Amygdala (tissue), 56 donors: ENCODE measurements at places on chromosomes 2 and 18.

DNA sequence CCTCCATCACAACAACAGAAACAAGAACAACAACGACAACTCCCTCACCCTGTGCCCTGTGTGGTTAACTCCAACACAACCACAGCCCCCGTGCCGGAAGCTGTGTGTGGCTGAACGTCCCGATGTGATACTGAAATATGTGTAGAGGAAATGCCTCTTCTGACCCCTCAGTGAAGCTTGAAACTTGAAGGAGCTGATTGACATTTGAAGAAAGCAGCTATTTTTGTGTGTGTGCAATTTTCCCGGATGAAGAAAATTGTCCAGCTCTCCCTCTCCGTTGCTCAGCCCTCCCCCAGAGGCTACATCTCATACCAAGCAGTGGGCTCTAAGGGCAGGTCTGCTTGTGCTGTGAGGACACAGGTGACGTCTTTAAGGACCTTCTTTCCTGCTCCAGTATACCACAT lies 173.8 kb downstream of the ICOS start:
- DNase-seq = no peak

GRCh38 chr18:56575819-56576663 lies 62.4 kb downstream of the TXNL1 start:
- DNase-seq = no peak

DNA sequence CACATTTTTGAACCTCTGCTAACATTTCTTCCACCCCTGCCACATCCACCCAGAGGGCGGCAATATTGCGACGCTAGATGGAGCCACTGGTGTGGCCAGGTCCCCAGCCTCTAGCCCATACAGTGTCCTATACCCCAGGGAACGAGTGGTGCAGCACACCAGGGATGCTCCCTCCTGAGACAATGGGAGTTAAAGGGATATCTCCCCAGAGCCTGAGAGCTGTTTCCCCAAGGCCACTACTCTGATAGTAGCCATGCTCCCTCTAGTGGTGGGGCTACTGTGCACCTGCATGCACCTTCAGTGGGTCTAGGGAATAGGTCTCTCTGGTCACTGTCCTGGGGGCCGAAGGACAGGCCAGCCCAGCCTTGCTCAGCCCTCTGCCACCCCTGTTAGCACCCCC lies 336.4 kb upstream of the FSHR start:
- no peak for DNase-seq

- DNase-seq = no peak
Observed at GRCh38 chr2:72137498-72138010, 10.1 kb downstream of the CYP26B1 start.
